ENCODE measurements at places on chromosomes 3 and 15. TPM values are rescaled to one million over a fixed set of nuclear protein-coding genes. Genes with fewer than 3 reads are reported as not detected.

The DISP2 gene
- total RNA-seq, result 1.3 TPM

The TMEM108 gene
- total RNA-seq, result not detected

The CKMT1A gene
- 3.3 TPM for total RNA-seq

The PPP2R3A gene
- 2.7 TPM for total RNA-seq

The CISH gene
- 0.78 TPM for total RNA-seq

The INKA1 gene
- total RNA-seq, result 1.7 TPM

The THPO gene
- not detected for total RNA-seq

The RTP4 gene
- total RNA-seq, result not detected

The LDHAL6B gene
- total RNA-seq, result not detected

The LTK gene
- total RNA-seq, result not detected

The SLC12A6 gene
- total RNA-seq, result 4.5 TPM

The NR2E3 gene
- 0.38 TPM for total RNA-seq

The NRROS gene
- not detected for total RNA-seq

The C15orf61 gene
- 4.9 TPM for total RNA-seq

The UBAP1L gene
- total RNA-seq, result 0.59 TPM

The CACNA2D2 gene
- total RNA-seq, result 0.28 TPM

The ZDHHC19 gene
- 0.60 TPM for total RNA-seq

The RASGRP1 gene
- 0.38 TPM for total RNA-seq

The CA12 gene
- 158 TPM for total RNA-seq

The MESP2 gene
- 0.51 TPM for total RNA-seq

The IL17RC gene
- 12.9 TPM for total RNA-seq

The RLBP1 gene
- total RNA-seq, result not detected

The SCAMP5 gene
- 14.0 TPM for total RNA-seq

The RBP2 gene
- not detected for total RNA-seq

The SCN5A gene
- total RNA-seq, result 0.70 TPM

The CHRD gene
- 0.12 TPM for total RNA-seq

The CHST13 gene
- total RNA-seq, result 0.98 TPM

The IQCH gene
- 1.6 TPM for total RNA-seq

The IP6K1 gene
- 22.8 TPM for total RNA-seq

The ARPP19 gene
- 115 TPM for total RNA-seq

The ATP13A5 gene
- total RNA-seq, result not detected

The BCHE gene
- 0.94 TPM for total RNA-seq

The PLSCR5 gene
- not detected for total RNA-seq

The FOXB1 gene
- not detected for total RNA-seq

The SLC9C1 gene
- not detected for total RNA-seq

The SH3GL3 gene
- 0.73 TPM for total RNA-seq

The GOLGA6A gene
- 0.09 TPM for total RNA-seq

The PLIN1 gene
- not detected for total RNA-seq
